NCI-H345 (cell line): ENCODE measurements at places on chromosomes 16 and 17.

GRCh38 chr16:84360170-84360569 is 8.2 kb upstream of the ATP2C2 start:
- no peak for DNase-seq

DNA sequence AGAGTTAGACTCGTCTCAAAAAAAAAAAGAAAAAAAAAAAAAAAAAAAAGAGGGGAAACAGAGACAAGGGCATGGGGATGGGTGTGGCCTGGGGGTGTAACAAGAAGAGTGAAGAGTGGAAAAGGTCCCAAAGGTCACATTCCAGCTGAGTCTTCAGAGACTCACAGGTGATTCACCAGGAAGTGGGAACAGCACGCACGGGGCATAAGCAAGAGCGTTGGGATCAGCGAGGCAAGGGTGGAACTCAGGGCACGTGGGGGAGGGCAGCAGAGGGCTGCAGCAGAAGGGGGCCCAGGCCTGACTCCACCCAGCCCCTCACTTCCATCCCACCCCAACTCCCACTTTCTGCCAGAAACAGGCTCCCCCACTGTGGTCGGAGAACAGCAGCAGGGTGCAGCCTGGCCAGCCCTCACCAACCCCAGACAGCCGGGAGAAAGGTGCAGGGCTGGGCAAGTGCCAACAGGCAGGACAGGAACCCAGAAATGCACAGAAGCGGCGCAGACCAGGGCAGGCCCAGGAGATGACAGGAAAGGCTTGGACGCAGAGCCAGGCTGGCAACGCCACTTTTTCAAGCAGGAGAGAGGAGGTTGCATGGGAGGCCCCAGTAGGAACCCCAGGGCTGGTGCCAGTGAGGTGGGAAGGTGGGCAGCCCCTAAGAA is 3.3 kb downstream of the MEAK7 start:
- no peak for DNase-seq

DNA sequence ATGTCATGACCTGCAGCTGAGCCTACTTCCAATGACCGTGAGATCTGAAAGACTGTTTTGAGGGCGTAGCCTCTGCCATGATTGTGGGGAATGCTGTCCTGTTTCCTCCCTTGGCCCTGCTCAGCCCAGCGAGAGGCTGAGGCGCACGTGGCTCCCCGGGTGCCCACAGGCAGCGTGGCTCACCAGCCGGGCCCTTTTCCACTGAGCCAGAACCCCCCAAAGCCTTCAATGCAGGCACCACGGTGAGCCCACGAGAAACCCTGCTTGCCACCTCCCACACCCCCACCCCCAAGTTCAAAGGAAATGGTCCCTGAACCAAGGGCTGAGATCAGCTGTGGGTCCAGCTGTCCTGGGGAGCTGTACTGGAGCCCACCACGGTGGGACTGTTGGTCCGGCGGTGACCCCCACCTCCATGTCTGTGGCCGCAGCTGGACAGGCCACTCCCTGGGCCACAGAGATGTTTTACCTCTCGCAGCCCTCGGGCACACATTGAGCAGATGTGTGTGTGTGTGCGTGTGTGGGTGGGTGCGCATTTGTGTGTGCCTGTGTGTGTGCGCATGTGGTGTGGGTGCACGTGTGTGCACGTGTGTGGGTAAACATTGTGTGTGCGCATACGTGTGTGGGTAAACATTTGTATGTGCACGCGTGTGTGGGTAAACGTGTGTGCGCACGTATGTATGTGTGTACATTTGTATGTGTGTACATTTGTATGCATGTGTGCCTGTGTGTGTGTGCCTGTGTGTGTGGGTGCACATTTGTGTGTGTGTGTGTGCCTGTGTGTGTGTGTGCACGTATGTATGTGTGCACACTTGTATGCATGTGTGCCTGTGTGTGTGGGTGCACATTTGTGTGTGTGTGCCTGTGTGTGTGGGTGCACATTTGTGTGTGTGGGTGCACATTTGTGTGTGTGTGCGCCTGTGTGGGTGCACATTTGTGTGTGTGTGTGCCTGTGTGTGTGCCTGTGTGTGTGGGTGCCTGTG is 5.0 kb upstream of the MC1R start:
- DNase-seq, result no peak

GRCh38 chr17:70050931-70051330 is 24.1 kb upstream of the KCNJ16 start:
- no peak for DNase-seq

GRCh38 chr16:83722456-83723183 is 85.2 kb upstream of the HSBP1 start:
- no peak for DNase-seq

GRCh38 chr17:77291591-77292386 is 151.0 kb downstream of the SEC14L1 start:
- DNase-seq, result no peak

- DNase-seq, result no peak
These were observed 154.7 kb downstream of the C16orf78 start for GRCh38 chr16:49528060-49528865.

- peak; percentile 12 for DNase-seq
These were observed 8.9 kb downstream of the CALB2 start for GRCh38 chr16:71367241-71367976.

DNA sequence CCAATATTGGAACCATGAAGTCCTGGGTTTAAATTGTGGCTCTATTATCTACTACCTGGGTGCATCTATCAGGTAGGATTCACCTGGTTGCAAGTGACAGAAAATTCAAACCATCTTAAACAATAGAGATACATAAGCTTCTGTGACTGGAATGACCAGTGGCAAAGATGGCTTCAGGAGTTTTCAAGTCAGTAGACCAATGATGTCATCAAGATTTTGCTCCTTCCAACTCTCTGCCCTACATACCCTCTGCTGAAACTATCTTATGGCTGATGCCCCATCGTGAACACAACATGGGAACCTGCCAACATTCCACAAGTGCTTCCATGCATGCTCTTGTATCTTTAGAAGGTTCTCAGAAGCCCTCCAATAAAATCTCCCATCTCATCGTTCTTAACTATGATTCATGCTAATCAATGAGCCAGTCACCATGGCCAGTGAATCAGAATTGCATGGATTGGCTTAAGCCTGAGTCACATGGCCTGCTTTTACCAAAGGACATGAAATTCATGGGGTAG is 180.9 kb downstream of the GRIN2A start:
- no peak for DNase-seq

GRCh38 chr16:17318238-17318637 is 152.5 kb downstream of the XYLT1 start:
- no peak for DNase-seq

DNA sequence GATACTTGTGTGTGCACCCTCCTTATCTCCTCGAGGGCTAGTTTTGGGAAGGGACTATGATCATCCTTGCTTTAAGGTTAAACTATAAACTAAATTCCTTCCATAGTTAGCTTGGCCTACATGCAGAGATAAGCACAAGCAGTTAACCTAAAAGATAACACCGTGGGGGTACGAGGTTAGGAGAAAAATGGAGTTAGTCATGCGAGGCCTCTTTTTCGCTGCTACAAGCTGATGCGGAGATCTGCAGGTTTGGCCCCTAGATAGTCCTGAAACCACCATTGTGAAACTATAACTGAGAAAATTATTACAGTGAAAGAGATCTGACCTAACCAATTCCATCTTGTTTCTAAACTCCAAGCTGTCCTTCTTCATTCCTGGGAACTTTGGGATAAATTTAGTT is 113.7 kb upstream of the ZKSCAN2 start:
- no peak for DNase-seq

- no peak for DNase-seq
These were observed 15.1 kb upstream of the DHX8 start for GRCh38 chr17:43468691-43469139.

DNA sequence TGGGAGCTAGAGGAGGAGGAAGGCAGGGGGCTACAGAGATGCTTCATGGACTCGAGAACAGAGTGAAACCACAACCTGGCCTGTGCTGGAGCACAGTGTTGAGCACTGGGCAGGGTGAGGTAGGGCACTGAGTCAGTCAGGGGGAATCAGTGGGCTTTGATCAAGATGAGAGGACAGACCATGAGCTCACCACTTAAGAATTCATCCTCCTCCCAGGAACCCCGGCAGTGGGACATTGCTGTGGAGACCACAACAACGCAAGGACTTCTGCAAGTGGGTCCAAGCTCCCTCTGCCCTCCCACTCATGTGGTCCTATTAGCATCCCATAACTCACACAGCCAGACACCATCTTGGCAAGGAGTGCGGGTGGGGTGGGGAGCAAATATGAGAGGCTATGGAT is 1.7 kb upstream of the CES5A start:
- DNase-seq, result no peak

- DNase-seq, result no peak
These were observed 4.1 kb upstream of the TBX2 start for GRCh38 chr17:61395409-61395982.

- DNase-seq, result peak; percentile 59
These were observed 102.6 kb upstream of the CREBBP start for GRCh38 chr16:3983081-3983520.

GRCh38 chr17:42050393-42051012 is at the start of gene C17orf113:
TSS of gene C17orf113 (minus strand) at chr17:42050601. CDS start at chr17:42043376, 7,225 bp downstream.
- peak; percentile 57 for DNase-seq

- no peak for DNase-seq
These were observed 47.0 kb upstream of the FBXO47 start for GRCh38 chr17:39014044-39014794.

DNA sequence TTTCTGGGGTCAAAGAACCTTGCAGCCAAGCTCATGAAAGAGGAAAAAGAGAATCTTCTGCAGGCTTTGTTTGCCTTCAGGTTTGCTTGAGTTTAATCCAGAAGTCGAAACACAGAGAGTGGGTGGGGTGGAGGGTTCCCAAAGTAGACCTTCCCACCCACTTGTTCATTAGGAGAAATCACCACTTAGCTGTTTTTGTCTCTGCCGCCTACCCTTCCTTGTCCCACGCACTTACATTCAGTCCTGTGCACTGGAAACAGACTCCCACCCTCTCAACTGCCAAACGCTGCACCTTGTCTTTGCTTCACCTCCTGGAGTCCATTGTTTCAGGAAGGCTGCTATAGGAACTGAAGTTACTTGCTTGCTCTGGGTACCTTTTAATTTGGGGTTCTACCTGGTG is 38.6 kb upstream of the RBFOX1 start:
- no peak for DNase-seq

GRCh38 chr17:66221755-66222530 is 7.3 kb downstream of the APOH start:
- no peak for DNase-seq

DNA sequence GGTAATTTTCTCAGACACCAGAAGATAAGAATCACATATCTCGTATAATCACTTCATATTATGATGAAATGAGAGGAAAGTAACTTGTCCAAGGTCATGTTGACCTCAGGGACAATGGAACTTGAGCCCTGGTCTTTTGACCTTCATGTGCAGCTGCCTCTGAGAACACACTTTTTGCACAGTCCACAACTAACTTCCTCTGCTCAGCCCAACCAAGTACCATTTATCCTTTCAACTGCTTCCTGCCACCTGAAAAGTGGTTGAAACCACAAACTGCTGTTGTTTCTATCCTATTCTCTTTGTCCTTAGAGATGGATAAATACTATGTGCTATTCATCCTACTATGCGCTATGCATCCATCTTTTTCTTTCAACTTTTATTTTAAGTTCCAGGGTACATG is 2.3 kb upstream of the CCL1 start:
- no peak for DNase-seq

- DNase-seq, result no peak
These were observed 40.5 kb upstream of the CDRT4 start for GRCh38 chr17:15507896-15508295.

- no peak for DNase-seq
These were observed 29.6 kb upstream of the CDRT4 start for GRCh38 chr17:15496735-15497670.

DNA sequence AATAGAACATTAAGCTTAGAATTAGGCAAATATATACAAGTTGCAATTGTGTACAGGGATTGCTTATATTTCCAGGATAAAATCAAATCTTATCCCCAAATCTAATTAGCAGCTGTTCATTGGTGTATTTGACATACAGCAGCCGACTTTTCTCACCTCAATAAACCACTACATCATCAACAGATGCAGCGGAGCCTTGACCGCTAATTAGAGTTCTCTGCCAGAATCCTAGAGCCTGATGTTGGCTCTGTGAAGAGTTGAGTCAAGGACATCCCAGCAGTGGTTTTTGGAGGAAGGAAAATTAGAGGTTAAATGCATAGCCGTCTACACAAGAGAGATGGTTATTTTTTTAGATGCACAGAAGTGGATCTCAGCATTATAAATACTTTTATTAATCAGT is 221.9 kb upstream of the CACNG5 start:
- DNase-seq, result no peak

GRCh38 chr16:28003923-28004322 is 59.6 kb downstream of the GSG1L start:
- no peak for DNase-seq

- no peak for DNase-seq
These were observed 80.8 kb downstream of the GAS7 start for GRCh38 chr17:10117581-10118001.

DNA sequence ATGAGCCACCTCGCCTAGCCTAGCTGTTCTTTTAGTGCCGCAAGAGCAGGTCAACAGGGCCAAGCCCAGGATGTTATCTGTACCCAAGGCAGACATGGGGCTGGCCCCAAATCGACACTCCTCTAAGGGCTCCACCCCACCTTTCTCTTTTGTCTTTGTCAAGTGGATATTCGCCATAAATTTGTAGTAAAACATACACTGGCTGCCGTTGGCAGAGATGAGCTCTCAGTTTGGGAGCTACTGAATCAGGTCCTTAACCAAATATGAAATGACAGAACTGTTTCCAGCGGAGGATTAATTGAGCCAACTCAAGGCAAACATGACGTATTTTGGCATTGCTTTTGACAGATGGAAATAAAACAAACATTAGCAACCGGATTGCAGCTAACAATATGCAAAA is 556.9 kb upstream of the CDH5 start:
- no peak for DNase-seq
